KBM-7 (cell line): ENCODE measurements at places on chromosomes 16 and 17.

- no peak for DNase-seq
Measured at GRCh38 chr17:72152387-72152929, 31.6 kb downstream of the SOX9 start.

DNA sequence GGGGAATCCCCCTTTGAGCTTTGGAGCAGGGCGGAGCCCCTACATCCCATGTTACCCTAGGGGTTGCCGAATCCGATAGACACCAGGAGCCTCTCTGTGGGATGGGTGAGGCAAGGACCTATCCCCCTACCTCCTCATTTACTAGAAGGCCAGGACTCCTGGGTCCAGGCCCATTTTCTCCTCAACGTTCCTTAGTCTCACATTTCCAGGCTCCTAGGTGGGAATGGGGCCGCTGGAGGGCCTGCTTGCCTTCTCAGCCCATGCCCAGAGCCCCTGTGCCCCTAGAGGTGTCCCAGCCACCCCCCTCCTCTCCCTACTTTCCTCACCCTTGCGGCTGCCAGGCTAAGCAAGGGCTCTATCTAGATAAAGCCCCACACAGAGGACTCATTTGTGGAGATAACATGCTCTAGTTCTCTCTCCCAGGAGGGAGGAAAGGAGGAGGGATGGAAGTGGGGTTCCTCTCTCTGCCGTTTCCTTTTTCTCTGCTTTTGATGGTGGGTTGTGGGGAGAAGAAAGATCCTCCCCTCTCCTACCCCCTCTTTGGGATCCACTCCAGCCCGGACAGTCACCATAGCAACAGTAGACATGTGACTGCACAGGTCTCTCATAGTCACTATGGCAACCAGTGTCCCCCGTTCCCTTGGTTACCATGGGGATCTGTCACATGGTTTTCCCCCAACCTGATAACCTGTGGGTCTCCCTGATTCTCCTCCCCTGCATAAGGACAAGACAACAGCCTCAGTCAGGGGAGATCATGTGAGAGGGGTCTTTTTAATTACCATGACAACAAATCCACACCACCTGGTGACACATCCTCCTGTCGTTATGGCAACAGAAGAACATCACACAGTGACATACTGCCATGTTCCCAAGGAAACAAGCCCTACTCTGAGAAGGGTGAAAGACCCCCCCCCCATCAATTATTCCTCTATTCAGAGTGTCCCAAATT is 5.2 kb downstream of the CACNA1G start:
- DNase-seq, result no peak

GRCh38 chr16:89443727-89444084 is 46.7 kb downstream of the ANKRD11 start:
- no peak for DNase-seq

GRCh38 chr17:6797718-6798351 is 21.8 kb downstream of the FBXO39 start:
- DNase-seq, result no peak

GRCh38 chr16:83955218-83956130 is 2.4 kb downstream of the OSGIN1 start:
- no peak for DNase-seq

DNA sequence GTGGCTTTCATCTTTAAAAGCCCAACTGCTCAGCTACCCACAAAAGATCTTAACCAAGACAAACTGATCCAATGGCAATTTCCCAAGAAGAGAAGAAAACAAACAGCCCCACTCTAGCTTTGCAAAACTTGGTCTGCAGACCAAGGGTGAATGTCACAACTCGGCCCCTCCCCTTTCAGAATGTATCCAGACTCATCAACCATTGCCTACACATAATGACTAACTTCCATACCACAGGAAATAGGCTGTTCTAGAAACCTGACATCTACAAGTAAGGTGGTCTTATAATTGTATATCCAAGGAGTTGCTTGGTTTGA is 16.0 kb downstream of the DCUN1D3 start:
- no peak for DNase-seq

DNA sequence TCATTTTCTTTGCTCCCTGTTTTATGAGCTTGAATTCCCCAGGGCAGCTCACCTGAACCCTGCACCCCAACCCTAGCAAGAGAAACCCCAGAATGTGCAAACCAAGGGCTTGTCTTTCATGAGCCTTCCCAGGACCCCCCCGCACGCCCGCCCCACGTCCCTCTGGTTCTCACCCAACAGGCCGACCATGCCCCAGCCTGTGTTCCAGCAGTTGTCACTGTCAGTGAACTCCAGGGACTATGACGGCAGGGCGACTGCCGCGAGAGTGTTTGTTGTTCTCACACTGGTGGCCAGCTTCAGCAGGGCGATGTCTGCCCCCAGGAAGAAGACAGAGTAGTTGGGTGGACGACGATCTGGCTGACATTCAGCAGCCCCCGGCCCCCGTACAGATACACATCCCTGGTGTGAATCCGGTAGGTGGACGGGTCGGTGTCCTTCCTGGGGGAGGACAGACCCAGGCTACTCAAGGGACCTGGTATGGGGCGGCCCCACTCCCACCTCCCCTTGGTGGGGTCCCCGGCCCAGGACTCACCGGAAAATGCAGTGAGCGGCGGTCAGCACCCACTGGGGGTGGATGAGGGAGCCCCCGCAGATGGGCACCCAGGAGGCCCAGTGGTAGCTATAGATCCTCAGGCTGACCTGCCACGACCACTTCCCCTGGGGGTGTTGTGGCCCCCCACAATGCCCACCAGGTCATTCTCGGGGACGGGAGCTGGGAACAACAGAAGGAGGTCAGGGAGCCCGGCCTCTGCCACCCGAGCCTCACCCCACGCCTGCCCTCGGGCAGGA is 20.1 kb downstream of the TPSD1 start:
- DNase-seq, result no peak

DNA sequence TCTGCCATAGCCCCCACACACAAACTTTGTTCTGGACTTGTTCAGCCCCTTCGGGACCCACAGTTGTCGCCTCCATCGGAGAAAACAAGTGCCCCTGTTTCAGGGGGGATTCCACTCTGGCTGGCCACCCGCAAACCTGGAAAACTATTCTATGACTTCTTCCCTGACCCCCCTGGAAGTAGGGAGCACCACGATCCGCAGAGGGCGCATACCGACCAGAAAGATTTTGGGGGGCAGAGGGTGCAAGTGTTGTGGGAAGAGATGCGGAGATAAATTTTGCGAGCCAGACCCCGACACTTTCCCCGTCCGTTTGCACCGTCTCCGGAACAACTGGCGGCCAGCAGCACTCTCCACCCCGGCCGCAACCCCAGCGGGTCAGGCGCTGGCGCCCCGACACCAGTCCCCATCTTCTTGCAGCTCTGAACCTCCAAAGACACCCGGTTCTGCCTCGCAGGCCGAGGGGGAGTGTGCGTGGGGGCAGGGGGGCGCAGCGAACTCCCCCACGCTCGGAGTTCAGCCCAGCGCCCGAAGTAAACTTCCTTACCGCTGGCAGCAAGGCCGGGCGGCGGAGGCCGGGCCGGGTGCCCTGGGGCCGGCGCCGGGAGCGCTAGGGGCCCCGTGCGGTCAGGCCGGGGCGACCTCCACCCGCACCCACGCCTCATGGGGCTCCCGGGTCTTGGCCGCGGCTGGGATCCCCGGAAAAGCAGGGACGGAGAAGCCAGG is 744 bp downstream of the SALL1 start:
- no peak for DNase-seq

- no peak for DNase-seq
Measured at GRCh38 chr16:76207270-76207669, 69.9 kb upstream of the CNTNAP4 start.

GRCh38 chr16:59385959-59386358 is 651.8 kb upstream of the GOT2 start:
- DNase-seq, result no peak

DNA sequence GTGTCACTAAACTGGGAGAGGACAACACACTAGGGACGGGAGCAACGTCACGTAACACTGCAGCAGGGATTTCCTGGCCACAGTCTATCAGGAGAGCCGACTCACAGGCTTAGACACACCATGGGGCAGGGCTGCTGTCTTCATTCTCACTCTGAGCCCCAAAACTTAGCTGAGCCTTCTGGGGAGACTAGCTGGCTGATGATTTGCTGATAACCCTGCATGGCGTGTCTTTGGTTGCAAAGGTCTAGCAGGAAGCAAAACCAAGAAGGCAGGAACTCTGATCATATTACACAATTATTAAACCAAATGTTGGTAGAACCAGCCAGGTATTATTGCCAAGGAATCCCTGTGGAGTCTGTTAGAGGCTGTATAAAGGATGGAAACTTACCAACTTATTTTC is 345.0 kb downstream of the SLC39A11 start:
- no peak for DNase-seq

DNA sequence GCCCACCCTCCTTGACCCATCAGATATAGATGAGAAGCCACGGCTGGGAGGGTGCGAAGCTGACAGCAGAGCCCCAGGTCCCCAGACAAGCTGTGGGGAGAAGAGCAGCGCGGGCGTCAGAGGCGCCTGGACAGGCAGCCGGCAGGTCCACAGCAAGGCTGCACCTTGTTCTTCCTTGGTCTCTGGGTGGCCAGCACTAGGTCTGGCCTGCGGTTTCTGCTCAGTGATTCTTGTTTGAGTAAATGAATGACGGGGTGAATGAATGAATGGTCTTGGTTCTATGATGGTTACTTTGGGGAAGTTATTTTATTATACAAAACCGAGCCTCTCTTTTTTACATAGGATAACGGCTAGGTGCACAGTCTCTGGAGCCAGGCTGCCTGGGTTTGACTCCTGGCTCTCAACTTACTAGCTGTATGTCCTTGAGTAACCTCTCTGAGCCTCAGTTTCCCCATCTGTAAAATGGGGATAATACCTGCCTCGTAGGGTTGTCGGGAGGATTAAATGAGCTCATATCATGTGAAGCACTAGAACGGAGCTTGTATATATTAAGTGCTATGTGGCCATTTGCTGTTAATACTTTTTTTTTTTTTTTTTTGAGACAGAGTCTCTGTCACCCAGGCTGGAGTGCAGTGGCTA is 86.1 kb downstream of the RAB11FIP4 start:
- DNase-seq, result no peak

- peak; percentile 97 for DNase-seq
Measured at GRCh38 chr17:8173056-8173870, 2.9 kb downstream of the TMEM107 start.

DNA sequence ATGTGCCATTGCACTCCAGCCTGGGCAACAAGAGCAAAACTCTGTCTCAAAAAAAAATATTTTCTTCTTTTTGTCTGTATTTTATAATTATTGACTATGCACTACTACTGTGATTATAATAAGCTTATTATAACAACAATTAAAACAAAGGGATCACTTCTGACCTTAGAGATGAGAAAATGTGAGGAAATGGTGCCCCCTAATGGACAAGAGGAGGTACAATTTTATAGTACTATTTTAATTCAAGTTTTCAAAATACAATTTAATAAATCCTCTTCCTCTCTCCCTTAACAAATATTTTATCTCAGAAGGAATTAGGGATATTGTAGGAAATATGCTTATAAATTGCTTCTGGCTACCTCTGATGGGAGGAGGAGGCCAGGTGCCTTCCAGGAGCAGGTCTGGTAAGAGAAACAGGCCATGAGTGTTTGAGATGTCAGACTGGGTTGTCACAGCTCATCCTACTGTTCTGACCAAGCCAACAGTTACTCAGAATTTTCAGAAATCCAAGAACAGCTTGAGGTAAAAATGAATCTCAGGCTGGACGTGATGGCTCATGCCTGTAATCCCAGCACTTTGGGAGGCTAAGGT is 14.0 kb downstream of the VPS53 start:
- peak; percentile 27 for DNase-seq

GRCh38 chr16:53962041-53962440 is 258.1 kb downstream of the FTO start:
- no peak for DNase-seq

GRCh38 chr16:17515421-17516210 is 44.9 kb upstream of the XYLT1 start:
- DNase-seq, result no peak

GRCh38 chr16:20870122-20870820 is 29.9 kb downstream of the DCUN1D3 start:
- peak; percentile 58 for DNase-seq

GRCh38 chr16:6110346-6110745 is 1012.8 kb upstream of the EEF2KMT start:
- DNase-seq, result no peak

DNA sequence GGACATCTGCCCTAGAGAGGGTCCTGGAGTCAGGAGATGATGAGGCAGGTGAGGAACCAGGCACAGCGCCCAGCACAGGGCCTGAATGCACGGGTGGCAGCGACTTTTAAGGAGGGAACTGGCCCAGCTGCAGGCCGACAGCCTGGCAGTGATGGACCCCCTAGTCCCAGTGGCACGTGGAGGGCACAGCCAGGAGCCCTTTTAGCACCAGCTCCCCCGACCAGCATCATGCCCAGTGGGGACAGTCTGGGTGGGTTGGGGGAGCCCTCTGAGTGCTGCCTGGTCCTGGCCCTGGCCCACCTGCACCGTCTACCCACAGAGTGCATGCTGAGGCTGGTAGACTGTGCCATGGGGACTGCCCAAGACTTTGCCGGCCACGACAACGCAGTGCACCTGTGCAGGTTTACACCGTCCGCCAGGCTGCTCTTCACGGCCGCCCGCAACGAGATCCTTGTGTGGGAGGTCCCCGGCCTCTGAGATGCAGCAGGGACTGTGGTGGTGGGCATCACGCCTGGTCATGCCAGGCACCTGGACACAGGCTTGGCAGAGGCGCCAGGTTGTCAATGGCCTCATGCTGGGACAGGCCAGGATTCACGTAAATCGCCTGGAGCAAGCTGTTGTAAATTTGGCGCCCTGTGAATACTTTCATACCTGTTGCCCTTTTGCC is 686 bp upstream of the RHOT2 start:
- no peak for DNase-seq

GRCh38 chr17:17447264-17447663 is 29.5 kb upstream of the MED9 start:
- DNase-seq, result no peak

- DNase-seq, result no peak
Measured at GRCh38 chr16:69217433-69217832, 30.5 kb downstream of the SNTB2 start.

- DNase-seq, result no peak
Measured at GRCh38 chr16:68493412-68494070, 45.2 kb upstream of the SMPD3 start.

GRCh38 chr16:27531186-27531585 is 18.5 kb downstream of the GTF3C1 start:
- no peak for DNase-seq

GRCh38 chr17:48144976-48145798 is 37.6 kb downstream of the SNX11 start:
- DNase-seq, result no peak

GRCh38 chr17:66957951-66958579 is 6.4 kb upstream of the CACNG4 start:
- DNase-seq, result no peak

- peak; percentile 64 for DNase-seq
Measured at GRCh38 chr17:38556239-38556638, 49.5 kb downstream of the SRCIN1 start.
